ENCODE measurements at places on chromosomes 6 and 20.

DNA sequence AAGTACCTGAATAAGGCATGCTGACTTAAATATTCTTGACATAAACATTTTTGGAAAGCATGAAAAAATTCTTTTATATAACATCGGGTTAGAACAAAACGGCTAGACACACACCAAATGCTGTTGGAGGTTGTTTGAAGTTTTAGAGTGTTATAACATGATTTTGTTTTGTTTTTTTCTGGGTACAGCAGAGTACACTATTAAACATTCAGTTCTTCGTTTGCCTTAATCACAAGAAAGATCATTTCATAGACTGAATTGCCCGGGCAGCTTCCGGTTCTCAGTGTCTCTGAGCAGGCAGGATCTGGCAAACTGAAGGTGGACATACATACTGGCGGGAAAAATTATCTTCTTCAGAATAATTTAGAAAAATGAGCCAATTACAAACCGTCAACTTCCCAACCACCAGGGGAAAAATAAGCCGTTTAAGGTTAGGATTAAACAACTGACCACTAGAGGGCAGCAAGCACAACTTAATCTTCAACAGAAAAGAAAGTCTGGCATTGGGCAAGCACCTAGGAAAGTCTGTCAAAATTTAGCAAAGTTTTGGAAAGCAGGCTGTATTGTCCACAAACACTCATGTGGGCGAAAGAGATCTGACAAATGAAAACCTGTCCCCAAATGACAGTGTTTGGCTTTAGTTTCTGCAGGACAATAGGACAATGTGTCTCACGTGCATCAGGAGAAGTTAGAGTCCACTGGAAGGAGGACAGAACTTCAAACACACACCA lies 15.0 kb downstream of the ZNF217 start:
- peak; percentile 77 for DNase-seq

- DNase-seq: no peak
Measured at GRCh38 chr6:170363255-170363654, 56.7 kb downstream of the FAM120B start.

DNA sequence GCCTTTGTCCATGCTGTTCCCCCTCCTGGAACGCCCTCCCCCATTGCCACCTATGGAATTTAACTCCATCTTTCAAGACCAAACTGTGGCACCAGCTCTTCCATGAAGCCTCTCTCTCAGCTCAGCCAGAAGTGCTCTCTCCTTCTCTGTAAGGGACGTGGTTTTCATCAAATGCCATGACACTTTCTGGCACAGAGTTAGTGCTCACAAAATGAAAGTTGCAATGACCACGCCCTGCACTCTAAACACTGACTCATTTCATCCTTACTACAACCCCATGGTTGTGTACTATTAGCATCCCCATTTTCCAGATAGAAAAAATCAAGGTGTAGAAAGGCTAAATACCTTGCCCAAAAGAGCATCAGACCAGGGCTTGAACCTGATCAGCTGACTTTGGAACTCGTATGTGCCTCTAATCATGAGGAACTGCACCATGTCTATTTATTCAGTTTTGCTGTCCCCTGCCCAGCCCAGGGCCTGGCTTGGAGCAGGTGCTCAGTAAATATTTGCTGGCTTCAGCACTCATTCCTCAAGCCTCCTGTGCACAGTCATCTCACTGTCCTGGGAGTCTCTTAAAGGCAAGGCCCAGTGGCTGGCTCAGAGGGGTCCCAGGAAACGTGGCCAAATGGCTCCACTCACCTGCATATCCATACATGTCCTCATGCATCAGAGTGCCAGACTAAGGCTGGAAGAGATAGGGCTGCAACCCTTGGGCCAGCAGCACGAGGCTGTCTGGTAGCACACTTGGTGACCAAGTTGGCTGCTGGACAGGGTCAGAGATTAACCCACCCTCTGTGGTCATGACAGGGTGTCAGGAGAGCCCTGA lies 77.9 kb downstream of the MRPL14 start:
- peak; percentile 16 for DNase-seq

DNA sequence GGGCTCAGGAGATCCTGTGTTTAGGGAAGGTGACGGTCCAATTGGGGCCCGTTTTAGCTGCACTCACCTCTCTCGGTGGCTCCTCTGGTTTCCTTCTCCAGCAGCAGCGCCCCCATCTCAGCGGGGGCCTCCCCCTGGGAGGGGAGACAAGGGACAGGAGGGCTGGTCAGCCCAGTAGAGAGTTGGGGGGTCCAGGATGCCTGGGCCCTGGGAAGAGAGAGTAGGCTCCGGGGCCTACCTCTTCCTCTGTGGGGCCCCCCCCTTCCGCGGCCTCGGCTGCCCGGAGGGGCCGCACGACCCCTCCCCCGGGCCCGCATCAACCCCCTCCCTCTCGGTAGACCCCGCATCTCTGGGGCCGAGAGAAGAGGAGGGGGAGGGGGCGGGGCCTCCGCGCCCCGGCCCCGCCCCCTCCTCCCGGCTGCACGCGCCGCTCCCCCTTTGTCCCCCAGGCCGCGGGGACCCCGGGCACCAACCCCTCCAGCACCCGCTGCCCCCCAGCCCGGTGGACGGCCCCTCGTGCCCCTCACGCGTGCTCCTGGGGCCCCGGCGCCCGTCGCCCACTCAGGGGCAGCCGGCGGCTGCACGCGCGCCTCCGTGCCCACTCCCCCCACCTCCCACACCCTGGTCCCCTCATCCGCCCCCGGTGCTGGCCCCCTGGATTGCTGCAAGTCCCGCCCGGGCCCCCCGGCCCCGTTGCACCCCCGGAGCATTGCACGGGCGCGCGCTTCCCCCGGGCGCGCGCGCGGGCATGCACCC lies 464 bp downstream of the EHMT2 start:
- no peak for DNase-seq

DNA sequence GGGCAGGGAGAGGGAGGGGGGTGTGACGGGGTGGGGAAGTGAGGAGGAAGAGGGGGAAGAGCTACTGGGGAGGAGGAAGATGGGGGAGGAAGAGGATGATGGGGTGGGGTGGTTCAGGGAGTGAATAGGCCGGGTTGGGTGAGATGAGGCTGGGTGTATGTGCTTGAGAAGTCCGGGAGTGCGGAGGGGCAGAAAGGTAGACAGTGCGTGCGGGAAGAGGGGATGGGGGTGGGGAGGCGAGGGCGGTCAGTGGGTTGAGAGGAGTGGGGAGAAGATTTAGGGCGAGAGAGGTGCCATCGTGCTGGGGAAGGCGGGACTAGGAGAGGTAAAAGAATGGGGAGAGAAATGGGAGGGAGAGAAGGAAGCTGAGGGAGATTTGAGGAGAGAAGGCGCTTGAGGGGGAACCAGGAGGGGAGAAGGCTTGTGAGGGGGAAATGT lies 30.9 kb upstream of the NOTCH4 start:
- no peak for DNase-seq

GRCh38 chr6:141685416-141685815 lies 447.3 kb upstream of the GJE1 start:
- no peak for DNase-seq

GRCh38 chr6:13378669-13379590 lies 50.6 kb upstream of the TBC1D7 start:
- DNase-seq: no peak

DNA sequence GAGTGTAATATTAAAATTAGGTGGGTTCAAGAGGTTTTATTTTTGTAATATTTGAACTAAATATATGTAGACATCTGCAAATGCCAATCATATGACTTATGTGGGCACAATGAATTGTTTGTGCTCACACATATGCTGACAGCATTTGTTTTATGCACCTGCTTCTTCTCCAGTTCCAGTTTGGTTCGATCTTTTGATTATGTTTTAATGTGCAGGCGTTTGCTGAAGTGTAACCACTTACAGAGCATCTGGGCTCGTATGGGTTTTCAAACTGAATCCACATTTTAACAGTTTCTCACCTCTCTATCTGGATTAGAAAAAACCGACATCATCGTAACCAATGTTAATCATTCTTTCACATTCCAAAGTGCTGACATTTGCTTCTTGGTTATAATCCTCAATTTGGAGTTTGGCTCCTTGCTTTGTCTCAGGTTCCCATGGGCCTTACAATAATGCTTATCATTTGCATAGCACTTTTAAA lies 129.1 kb upstream of the SPACA1 start:
- DNase-seq: peak; percentile 31

DNA sequence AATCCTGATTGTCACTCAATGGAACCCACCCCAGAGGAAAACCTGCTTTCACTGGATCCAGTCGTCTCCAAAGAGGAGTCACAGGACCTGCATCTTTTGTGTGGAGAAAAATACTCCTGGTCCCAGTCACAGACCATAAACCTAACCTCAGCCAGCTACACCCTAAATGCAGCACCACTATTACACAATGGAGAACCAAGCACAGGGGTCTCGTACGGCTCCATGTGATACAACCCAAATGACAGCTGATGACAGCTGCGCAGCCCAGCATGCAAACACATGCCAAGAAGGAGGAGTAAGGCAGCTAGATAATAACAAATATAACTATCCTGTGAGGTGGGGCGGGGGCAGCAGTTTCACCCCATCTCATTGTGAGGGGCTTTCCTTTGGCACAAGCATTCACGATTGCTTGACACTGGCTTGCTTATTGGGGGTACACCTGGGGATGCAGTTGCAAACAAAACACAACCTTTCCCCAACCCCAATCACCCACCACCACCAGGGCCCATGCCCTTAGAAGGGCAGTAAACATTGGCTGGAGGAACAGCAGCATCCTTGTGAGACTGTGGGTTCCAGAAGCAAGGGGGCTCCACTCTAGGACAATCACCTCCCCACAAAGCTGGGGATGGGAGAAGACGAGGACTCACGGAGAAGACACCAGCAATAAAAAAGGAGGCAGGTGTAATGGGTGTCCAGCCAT lies 51.5 kb downstream of the TRERF1 start:
- DNase-seq: no peak

DNA sequence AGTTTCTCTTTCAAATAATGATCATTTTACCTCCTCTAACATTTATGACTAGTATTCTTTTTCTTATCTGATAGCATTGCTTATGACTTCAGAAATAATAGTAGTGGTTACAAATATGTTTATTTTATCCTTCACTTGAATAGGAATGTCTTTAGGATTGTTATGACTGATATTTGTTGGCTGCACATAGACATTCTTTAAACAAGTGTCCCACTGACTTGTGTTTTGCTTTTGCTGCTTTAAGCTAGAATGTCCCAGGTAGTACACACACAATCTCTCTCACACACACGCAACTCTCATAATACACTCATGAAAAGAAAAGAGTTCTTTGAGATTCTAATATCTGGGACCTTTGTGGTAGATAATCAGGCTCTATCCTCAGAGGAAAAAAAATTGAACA lies 21.6 kb downstream of the KIAA1586 start:
- DNase-seq: no peak
